CD4-positive, alpha-beta T cell treated with Interleukin-12 subunit alpha and Interleukin-12 subunit beta, for 1 hour (primary cell): ENCODE measurements at places on chromosomes 5 and 9.

- DNase-seq = no peak
Measured at GRCh38 chr9:107106416-107106815, 176.7 kb upstream of the RAD23B start.

DNA sequence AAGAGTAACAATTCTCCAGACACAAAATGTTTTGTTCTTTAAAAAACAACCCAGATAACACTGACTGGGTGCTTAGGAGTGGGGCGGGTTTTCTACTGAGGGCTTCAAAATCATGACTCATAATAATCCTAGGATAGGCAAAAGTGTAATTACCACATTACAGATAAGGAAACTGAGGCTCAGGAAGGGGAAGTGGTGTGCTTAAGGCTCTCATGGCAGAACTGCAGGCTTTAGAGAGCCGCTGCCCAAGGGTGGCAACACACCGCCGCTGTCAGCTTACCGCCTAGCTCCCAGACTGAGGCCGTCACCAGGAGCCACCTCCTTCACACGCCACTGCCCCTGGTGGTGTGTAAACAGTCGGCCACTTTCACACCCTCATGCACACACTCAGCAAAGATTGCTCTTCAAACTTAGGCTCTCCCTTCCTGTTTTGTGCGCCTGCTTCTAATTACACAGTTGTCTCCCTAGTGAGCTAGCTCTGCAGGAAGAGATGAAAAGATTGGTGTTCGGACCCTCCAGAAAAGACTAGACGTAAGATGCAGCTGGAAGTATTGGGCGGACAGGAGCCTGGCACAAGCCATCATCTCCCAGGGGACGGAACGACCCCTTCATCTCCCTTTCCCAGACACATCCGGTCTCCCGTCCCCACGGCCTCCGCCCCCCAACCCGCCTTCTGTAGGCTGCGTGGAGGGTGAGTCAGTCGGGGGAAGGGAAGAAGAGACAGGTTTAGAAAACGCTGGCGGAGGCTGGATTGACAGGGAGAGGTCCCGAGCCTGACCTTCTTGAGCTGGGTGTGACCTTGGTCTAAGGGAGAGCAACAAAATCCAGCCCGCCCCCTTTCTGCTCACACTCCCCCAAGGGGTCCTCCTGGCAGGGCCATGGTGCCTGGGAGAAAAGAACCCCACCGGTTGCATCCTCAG, 162.7 kb downstream of the SYK start:
- peak; percentile 3 for DNase-seq

DNA sequence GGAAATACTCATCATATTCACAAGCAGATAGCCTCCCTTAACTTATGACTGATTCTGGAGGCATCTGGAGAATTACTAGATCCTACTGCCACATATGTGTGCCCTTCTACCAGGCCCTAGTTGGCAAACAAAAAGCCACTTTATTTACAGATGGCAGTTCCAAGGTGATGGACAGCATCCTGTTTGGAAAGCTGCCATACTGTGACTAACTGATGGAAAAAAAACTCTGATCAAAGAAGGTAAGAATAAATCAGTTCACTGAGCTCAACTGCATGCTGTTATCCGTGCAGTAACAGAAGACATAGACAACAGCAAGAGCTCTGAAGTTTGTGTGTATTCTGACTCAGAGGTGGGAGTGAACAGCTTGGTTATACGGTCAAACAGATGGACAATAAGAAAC, 279.8 kb upstream of the POU5F2 start:
- no peak for DNase-seq

DNA sequence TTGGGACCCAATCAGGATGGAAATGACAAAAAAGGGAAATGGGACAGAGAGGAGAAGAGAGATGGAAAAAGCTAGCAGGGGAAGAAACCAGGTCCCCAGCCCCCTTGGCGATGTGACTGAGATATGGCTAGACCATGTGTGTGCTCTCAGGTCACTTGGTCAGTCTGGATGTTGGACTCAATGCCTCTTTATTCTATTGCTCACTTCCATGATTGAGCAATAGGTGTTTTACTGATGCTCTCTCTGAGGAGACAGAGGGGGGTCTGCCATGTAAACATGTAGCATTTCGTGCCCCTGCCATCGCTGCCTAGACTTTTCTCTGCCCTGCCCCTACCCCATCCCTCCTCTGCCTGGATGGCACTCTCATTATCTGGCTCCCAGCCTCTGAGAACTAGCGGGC, 150.6 kb downstream of the DROSHA start:
- no peak for DNase-seq

DNA sequence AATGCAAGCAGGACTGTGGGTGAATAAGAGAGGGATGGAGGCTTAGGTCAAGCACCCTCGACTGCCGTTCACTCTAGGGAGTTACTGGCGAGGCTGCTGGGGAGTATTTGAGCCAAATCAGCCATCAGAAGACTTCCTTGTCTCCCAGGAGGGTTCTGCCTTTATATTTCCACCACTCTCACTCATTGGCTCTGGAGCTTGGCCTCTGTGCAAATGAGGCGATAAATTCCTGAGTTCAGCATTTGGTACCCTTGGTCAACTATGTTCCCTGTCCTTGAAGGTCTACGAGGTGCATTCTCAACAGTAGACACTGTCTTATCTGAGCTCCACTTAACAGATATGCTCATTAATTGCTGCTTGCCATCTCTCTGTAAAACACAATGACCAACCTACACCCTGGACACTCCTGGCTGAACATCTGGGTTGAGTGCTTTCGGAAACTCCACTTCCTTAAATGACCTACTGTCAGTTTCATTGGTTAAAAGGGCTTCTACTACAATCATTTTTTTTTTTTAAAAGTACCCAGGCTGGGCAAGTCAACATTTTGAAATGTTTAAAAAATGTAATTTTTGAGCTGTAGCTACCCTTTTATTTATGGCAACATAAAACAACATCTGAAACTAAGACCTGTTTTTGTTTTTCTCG, 153.2 kb downstream of the NTRK2 start:
- no peak for DNase-seq

DNA sequence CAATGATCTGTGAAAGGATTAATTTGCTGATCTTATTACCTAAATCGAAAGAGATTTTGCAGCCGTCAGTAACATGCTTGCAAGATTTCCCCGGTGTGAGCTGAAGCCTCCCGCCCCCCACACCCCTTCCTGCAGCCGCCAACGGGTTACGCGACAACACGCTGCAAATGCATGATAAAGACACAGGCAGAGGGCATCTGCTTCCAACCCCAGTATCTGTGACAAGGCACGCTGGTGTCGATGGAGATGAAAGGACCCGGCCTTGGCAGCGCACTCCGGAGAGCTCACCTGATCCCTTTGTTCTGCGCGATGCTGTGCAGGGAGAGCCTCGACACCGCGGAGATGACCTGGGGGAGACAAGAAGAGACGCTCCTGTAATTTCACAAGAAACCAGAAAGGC, 122.9 kb upstream of the SARDH start:
- no peak for DNase-seq

DNA sequence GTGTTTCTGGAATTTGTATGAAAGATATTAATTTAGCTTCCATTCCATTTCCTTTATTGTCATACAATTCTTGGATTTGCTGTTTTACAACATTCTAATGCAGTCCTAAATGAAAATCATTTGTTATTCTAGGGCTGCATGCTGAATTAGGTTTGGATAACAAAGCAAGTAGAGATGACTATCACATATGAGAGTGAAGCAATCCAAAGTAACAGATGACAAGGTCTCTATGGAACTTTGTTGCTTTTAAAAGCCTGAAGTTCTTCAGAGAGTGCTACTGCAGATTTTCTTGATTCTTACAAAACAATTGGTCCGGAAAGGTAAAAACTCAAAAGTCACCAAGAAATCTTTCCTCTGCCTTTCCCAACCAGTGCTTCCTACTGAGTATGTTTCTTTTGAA, 56.9 kb upstream of the VCAN start:
- no peak for DNase-seq

DNA sequence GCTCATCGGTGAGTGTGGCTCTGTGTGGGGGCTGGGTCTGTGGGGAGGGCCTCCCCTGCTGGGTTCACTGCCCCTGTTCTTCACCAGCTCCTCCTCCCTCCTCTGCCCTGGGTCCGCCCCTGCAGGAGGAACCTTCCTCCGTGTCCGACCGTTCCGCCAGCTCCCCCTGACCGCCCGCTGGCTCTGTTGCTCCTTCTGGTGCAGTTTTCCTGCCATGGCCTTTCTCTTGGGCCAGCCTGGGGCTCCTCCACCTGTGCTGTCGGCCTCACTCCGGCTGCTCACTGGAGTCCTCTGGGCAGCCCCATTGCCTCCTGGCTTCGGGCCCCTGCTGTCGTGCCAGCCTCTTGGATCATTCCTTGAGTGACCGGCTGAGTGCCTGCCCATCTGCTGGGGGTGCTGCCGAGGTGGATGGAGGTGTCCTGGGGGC, 12.3 kb downstream of the RNU6ATAC start:
- DNase-seq = no peak

DNA sequence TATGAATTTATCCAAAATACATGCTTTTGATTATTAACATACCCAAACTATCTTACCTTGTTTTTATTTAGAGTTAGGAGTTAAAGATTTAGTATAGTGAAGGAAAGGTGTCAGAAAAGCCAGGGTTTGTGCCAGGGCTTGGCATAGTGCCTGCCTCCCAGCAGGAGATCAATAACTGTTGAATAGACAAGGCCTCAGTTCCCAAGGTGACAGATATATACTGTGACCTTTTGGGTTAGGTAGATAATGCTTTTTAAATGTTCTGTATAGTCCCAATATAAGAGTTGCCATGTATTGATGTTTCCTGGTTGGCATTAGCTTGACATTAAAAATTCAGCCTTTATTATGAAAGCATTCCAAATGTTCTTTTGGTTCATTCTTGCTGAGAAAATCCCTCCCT, 121.8 kb downstream of the MCTP1 start:
- DNase-seq = no peak

- no peak for DNase-seq
Measured at GRCh38 chr9:134299883-134300282, 26.4 kb upstream of the RXRA start.

DNA sequence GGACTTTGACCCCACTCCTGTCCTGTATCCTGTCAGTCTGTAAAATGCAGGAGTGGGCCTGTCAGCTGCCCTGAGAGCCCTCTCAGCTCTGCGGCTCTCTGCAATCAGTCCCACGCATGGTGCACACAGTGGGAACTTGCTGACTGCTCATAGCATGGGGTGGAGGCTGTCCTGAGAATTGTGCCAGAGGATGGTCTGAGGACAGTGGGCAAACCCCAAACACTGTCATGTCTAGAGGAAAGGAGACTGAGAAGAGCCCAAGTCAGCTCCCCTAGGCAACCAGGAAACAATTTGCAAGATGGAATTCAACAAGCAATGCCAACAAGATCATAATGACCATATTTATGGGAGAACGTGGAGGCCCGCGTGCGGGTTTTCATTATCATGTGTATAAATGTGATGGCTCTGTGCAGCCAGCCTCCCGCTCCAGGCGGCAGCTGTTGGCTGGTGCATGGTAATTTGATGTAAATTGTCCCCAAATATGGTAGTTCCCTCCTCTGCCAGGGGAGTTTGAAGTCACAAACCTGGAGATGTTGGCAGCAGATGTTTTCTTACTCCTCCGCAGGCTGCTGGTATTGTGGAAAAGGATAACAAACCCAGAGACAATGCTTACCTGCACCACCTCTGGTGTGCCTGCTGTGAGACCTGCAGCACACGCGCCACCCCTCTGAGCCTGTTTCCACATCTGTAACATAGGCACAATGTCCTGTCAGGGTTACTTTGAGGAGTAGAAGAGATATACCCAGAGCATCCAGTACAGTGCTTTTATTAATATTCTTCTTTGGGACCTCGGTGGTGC, 39.8 kb upstream of the ALDH1B1 start:
- DNase-seq = no peak

GRCh38 chr5:137605411-137605810, 106.3 kb upstream of the SPOCK1 start:
- DNase-seq = no peak

GRCh38 chr9:27432308-27432707, 91.8 kb upstream of the IFNK start:
- no peak for DNase-seq
